ENCODE measurements at places on chromosomes 2 and 18.
A peak's percentile ranks its signal among the peaks of the same experiment; 100 is the strongest.

GRCh38 chr2:172285010-172285621 is 142.3 kb upstream of the ITGA6 start:
- DNase-seq, result no peak

DNA sequence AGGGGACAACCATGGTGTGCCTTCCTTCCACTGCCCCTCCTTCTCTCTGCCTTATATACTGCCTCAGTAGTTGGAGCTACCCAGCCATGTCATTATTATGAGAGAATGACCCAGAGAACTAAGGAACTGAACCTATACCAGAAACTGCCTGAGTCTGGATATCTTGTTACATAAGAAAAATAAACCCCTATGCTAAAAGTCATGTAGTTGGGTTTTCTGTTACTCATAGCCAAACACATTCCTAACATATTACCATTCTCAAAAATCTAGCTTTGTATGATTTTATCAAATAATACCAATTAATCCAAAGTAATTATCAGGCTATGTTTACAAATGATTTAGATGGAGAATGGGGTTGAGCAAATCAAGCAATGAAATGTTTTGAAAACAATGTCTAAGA is 15.0 kb upstream of the KLF7 start:
- DNase-seq, result no peak

DNA sequence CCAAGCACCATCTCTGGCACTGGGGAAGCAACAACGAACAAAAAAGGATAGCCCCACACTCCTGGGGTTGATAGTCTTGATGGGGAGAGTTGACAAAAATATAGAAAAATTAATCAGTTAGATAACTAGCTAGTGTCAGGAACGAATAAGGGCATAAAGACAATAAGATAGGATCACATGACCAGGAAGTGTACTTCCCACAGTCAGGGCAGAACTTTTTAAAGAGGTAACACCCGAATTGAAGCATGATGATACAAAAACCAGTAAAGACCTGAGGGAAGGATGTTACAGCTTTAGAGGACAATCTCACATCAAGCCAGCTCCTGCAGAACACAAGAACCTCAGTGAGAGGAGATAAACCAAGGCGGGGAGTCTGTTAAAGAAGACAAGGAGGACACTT is 295.4 kb upstream of the CRIM1 start:
- no peak for DNase-seq

DNA sequence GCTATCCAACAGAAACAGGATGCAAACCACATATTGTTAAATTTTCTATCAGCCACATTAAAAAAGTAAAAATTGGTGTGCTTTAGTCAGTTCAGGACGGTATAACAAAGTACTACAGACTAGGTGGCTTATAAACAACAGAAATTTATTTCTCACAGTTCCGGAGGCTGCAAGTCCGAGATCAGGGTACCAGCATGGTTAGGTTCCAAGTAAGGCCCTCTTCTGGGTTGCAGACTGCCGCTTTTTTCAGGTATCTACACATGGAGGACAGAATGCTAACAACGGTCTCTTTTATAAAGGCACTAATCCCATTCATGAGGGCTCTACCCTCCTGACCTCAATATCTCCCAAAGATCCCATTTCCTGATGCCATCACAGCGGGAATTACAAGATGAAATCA is 10.5 kb downstream of the SMAD2 start:
- DNase-seq, result no peak

DNA sequence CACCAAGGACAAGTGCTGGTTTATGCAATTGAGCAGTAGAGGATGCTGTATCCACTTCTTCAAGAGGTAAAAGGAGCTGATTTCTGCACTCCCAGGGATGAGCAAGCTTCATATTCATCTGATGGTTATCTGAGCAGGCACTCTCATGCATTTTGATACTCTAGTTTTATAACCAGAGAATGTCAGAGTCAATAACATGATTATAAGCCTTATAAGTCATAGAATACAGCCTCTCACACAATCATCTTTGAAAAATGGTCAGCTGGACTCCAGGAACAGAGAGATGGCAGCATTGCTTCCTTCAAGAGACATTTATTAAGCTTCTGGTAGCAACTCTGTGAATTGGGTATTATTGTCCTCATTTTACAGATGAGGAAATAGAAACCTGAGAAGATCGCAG is 167.1 kb downstream of the SLC8A1 start:
- no peak for DNase-seq

DNA sequence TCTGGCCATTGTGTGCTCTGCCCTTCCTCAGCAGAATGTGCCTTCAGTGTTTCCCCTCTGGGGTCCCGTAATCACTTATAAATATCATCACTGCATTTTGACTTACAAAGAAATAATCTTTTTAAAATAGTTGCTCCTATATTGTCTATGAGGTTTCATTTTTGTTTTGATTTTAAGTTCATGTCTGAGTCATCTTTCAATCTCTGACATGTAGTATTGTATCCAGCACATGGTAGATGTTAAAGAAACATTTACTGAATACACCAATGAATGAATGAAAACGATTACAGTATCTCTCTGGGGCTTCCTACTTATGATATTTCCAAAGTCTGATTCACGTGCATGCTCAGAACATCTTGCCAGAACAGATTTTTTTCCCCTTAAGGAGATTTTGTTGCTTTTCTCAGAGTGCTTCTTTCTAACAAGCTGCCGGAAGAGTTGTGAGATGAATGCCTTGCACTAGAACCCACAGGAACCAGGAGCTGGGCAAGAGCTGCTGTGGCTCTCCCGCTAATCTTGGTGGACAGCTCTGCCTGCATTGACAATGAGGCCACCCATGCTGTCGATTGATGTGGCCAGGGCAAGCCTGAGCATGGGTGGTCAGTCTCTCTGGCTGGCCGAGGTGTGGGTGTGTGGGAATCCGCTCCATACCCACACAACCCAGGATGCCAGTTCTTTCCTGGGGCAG is 199.4 kb downstream of the CYRIA start:
- DNase-seq, result no peak

DNA sequence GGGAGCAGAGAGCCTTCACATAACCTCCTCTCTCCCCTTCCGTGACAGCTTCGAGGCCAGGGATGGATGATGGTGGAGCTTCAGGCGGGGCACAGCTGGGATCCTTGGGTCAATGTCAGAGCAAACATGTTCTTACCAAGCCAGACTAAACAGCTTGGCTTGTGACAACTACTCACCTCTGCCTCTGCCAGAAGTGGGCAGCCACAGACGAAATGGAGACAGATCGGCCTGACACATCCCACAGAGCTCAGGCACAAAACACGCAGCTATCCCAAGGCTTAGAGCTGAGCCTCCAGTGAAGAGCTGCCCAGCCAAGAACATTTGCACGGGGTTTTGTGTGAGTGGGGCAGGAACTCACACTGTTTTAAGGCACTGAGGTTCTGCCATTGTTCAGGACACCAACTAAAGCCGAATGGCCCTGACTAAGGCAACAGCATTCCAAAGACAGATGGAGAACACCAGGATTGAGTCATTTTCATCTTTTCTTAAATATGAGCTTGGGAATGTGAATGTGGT is 12.8 kb downstream of the PXDN start:
- DNase-seq, result no peak

DNA sequence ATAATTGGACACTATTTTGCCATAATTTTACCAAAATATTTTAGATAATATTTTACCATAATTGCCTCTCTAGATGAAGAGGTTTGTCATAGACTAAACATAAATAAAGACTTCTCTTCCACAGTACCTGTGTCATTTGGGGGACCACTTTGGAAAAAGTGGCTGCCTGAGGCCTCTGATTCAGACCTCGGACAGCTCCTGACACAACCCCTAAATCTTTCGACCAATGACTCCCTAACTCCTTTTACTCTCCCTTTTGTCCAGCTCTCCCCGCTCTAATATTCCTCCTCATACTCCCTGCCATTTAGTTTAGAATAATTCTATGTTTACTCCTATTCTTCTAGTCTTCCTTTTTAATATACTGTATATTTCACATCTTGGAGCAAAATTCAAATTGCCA is 36.0 kb upstream of the UBE2E3 start:
- no peak for DNase-seq

DNA sequence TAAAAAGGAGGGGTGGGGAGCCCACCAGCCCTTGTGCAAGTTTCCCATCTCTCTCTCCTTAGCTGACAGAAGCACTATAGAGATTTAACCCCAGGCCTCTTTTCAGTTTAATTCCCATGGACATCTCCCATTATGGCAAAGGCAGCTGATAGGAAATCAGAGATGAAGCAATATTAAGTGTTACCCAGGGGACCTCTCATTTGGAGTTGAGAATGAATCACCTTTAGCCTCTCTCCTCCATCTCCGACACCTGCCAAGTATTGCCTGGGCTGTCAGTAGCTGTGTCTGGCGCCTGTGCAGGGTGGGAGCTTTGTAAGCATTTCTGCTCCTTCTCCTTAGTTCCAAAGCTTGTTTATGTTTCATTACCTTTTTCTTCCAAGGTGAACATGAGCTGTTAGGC is 109.0 kb downstream of the AQP4 start:
- DNase-seq, result no peak

GRCh38 chr2:215505044-215505786 is 69.3 kb upstream of the FN1 start:
- DNase-seq, result no peak

DNA sequence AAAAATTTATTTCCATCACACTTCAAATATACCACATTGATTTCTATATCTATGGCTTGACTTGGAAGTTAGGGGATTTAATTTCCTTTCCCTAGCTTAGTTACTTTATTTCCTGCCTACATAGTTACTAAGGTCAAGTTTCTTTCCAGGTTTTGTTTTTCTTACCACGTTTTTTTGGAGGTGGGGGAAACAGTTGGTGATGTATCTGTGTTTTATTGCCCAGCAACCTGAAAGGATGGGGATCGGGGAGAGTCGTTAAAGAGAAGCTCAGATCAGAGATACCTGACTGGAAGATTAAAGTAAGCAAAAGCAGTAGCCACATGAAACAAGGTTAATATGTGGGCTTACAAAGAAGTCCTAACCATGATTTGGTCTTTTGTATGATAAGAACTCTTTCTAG is 127.8 kb downstream of the OSBPL6 start:
- no peak for DNase-seq

- DNase-seq, result no peak
These were observed 108.2 kb downstream of the NEDD4L start for GRCh38 chr18:58152216-58152615.

DNA sequence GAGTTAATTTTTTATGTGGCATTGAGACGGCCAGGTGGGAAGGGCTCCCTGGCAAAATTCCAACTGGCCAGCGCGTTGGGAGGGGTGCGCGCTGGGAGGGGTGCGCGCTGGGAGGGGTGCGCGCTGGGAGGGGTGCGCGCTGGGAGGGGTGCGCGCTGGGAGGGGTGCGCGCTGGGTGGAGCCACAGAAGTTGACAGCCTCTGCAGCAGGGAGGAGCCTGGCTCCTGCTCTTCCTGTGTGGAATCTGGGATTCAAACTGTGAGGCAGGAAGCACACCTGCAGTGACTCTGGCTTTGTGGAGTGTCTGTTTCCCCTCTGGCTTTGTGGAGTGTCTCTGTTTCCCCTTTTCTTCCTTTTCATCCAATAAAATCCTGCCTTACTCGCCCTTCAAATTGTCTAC is 147.9 kb upstream of the CBLN2 start:
- no peak for DNase-seq

DNA sequence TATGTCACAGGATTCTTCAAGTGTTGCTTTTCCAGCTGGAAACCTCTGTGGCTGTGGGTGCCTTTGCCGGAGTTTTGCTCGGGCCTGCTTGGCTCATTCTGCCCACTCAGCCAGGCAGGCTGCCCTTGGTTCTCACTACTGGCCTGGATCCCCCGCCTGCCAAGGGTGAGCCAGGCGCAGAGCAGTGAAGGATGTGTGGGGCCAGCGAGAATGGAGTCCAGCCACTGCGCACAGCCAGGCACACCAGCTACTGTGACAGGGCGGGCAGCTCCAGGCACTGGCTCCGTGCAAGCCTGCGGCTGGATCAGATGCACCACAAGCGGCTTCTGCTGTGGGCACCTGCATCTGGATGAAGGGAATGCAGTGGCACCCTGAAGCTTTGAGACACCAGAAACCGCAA is 257.1 kb downstream of the RPRM start:
- DNase-seq, result no peak

DNA sequence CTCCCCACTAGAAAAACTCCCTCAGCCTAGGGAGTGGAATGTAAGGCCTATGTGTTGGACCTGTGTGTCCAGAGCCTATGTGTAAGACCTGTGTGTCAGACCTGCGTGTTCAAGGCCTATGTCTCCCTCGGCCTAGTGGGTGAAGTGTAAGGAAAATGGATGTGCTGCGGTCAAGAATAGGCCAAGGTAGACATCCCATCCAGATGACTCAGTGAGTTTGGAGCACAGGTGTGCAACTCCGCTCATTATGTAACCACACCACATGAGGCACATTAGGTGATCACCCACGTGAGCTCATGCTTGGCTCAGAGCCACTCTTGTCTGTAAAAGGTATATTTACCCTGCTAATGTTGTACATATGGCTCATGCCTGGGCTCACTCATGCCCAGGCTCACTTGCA is 565.3 kb upstream of the CRIM1 start:
- no peak for DNase-seq

GRCh38 chr2:19611491-19612332 is 253.3 kb upstream of the OSR1 start:
- DNase-seq, result no peak

DNA sequence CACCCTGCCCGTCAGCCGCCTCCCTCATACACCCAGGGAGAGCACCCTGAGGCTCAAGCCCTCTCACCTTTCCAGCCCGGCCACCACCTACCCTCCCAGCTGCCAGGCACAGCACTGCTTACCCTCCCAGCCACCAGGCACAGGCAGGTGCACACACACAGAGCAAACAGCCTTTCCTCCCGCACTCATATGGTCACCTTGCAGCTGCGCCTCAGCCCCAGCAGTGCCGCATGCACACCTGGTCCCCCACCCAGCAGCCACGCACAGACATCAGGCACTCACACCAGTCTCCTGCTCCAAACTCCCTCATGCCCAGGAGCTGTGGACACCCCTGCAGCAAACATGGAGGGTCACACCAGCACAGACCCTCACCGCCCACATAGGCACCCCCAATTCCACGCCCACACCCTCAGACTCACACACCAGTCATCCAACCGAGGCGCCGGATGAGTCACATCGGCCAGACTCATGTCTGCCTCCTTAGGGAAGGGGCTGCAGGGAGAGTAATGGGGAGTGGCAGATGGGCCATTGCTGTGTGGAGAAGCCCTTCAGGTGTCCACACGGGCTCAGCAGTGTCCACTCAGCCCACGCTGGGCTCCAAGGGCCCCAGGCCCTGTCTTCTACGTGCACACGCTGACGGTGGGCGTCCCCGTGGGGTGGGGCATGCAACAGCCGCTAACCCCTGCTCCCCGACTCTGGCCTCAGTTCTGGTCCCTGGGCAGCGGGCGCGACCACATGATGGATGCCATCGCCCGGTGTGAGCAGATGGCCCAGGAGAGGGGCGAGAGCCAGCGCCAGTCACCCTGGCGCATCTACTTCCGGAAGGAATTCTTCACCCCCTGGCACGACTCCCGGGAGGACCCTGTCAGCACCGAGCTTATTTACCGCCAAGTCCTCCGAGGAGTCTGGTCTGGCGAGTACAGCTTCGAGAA is 22.3 kb upstream of the GPR17 start:
- DNase-seq, result no peak

- no peak for DNase-seq
These were observed 277.3 kb downstream of the LRATD1 start for GRCh38 chr2:14909795-14910194.

GRCh38 chr2:198697218-198697617 is 760.5 kb downstream of the SATB2 start:
- no peak for DNase-seq

GRCh38 chr2:78264130-78264529 is 742.0 kb upstream of the LRRTM4 start:
- DNase-seq, result no peak

- no peak for DNase-seq
These were observed 257.1 kb downstream of the PRKCE start for GRCh38 chr2:45908316-45909170.

- peak; percentile 75 for DNase-seq
These were observed 65.6 kb downstream of the ATP8B1 start for GRCh38 chr18:57737400-57738060.

- no peak for DNase-seq
These were observed 83.1 kb downstream of the SEPTIN10 start for GRCh38 chr2:109530712-109531111.
